Activated naive CD8-positive, alpha-beta T cell treated with anti-CD3 and anti-CD28 coated beads, Interleukin-2, amount 10 ng/mL, durations not matched to agents 7 days and 5 days (primary cell): ENCODE measurements at places on chromosomes 1 and 21. TPM values are rescaled to one million over a fixed set of nuclear protein-coding genes. Genes with fewer than 3 reads are reported as not detected.
A peak's percentile ranks its signal among the peaks of the same experiment; 100 is the strongest.

Gene FGR
- 6.0 TPM for total RNA-seq

Gene LINGO4
- not detected for total RNA-seq

Gene C1orf226
- total RNA-seq, result 0.06 TPM

Gene TAL1
- total RNA-seq, result not detected

Gene DMRTA2
- total RNA-seq, result not detected

Gene TRAPPC10
- 77.9 TPM for total RNA-seq

Gene FAM229A
- 17.6 TPM for total RNA-seq

Gene PLEKHA6
- total RNA-seq, result 0.77 TPM

Gene DPYD
- total RNA-seq, result 42.0 TPM

DNA sequence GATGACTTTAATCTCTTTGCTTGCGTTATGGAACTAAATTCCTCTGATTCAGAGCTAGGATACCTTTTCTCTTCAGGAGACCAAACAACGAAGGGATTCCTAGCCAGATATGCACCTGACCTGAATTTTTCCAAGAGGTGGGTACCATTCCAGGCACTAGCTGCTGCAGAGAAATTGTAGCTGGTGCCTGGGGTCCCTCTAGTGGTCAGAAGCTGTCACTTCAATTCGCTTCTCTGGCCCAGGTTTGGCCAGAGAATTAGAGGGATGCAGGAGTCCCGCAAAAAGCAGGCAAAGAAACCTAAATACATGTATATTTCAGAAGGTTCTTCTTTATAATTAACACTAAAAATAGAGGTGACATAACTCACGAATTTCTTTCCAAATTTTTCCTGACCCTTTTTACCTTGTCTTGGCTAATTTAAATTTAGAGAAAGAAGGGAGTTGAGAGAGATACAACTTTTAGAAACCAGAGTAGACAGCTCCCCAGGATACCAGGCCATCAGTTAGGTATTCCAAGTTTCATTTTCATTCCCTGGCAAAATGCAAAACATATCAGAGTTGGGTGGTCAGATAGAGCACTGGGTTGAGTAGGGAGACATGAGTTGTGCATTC lies 9.6 kb downstream of the ACKR1 start:
- H3K27ac ChIP-seq, result no peak overlapping the region
- no peak for DNase-seq
- H3K27me3 ChIP-seq, result peaks cover 26% of the 10 kb centered on the region
- H3K4me3 ChIP-seq, result no peak overlapping the region

DNA sequence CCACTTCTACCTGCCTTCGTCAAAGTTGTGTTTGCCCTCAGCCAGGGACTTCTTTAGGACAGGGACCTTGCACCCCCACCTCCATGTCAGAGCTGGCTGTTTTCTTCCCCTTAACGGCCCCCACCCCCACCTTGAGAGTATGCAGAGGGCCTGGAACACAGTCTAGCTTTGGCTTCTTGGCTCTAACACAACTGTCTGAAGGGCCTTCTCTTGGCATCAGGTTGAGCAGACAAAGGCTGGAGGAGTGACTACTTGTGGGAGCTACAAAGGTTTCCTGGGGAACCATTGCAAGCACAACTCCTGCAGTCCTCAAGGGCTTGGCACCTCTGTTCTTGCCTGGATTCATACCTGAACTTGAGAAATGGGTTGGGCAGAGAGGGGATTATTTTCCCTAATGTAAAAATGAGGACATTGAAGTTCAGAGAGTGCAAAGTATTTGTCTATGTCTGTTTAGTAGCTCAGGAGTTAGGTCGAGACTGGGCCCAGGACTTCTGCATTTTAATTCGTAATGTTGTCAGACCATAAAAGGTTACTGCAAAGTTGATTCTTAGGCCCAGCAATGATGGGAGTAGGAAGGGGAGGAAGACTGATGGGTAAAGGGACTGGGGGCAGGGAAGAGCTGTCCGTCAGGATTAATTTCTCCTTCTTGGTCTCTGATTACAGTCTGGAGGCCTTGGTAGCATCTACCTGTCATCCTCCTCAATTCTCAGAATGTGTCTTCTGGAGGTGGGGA lies 2.6 kb downstream of the CYP4B1 start:
- no peaks in the 10 kb centered on the region for H3K4me1 ChIP-seq
- H3K36me3 ChIP-seq, result no peaks in the 10 kb centered on the region
- no peak overlapping the region for H3K4me3 ChIP-seq
- peaks cover 5% of the 10 kb centered on the region for H3K27me3 ChIP-seq
- no peak overlapping the region for H3K27ac ChIP-seq

DNA sequence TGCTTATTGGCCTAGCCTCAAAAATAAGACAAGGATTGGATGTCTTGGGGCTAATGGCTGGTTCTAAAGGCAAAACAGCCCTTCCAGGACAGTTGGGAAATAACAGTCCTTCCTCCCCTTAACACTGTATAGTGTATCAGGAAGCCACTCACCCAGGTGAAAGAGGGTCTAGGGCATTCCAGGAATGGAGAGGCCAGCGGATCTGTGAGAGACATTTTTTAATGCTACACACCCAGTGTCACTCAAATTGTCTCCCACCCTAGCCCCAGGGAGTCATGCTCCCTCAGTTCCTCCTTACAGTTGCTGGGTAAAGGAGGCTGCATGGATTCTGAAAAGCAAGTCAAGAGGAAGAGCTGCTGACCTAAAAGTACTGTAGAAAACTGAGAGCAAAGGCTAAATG lies 24.1 kb upstream of the EXO1 start:
- H3K4me1 ChIP-seq, result no peaks in the 10 kb centered on the region
- H3K27ac ChIP-seq, result no peak overlapping the region
- DNase-seq, result no peak
- H3K27me3 ChIP-seq, result peaks cover 3% of the 10 kb centered on the region

DNA sequence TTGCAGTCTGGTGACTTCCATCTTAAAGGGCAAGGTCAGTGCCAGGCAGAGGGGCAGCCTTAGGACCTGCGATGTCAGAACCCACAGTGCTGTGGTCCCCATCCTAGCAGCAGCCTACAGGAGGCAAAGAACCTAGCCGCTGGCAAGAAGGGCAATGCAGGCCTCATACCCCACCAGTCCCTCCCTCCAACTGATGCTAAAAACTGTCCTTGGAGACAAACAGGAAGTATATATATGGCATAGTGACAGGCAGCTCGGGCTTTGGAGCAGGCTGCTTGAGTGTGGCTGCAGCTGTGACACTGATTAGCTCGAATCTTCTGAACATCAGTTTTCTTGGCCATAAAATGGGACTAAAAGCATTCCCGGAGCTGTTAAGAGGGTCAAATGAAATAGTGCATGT lies 156.0 kb upstream of the VAMP3 start:
- no peaks in the 10 kb centered on the region for H3K36me3 ChIP-seq
- H3K4me3 ChIP-seq, result no peak overlapping the region
- DNase-seq, result no peak
- no peaks in the 10 kb centered on the region for H3K27me3 ChIP-seq
- H3K4me1 ChIP-seq, result no peaks in the 10 kb centered on the region
- H3K27ac ChIP-seq, result no peak overlapping the region

DNA sequence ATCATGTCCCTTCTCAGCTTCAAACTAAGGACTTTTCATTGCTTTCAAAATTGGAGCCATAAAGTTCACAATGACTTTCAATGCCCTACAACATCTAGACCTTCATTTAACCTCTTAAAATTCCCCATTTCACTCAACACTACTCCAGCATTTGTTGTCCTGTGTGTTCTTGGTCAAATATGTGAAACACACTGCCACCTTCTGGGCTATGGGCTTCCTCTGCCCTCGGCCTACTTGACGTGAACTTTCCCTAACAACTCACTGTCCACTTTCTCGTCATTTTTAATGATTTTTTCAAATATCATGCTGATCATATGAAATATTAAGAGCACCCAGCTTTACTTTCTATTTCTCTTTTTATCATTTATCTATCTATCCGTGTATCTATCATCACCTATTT lies 2018.4 kb downstream of the NCAM2 start:
- no peaks in the 10 kb centered on the region for H3K4me1 ChIP-seq
- no peaks in the 10 kb centered on the region for H3K36me3 ChIP-seq
- no peaks in the 10 kb centered on the region for H3K27me3 ChIP-seq
- no peak overlapping the region for H3K27ac ChIP-seq
- H3K4me3 ChIP-seq, result no peak overlapping the region
- DNase-seq, result no peak

- H3K27me3 ChIP-seq, result peaks cover 2% of the 10 kb centered on the region
- no peak for DNase-seq
- no peak overlapping the region for H3K27ac ChIP-seq
Measured at GRCh38 chr1:158819461-158820443, 11.4 kb upstream of the MNDA start.

GRCh38 chr1:205629751-205630150 lies 2.1 kb downstream of the ELK4 start:
- H3K27me3 ChIP-seq, result no peaks in the 10 kb centered on the region
- H3K36me3 ChIP-seq, result peaks cover 20% of the 10 kb centered on the region
- H3K4me1 ChIP-seq, result peaks cover 46% of the 10 kb centered on the region
- H3K4me3 ChIP-seq, result peak overlapping the region; percentile 96
- no peak for DNase-seq

DNA sequence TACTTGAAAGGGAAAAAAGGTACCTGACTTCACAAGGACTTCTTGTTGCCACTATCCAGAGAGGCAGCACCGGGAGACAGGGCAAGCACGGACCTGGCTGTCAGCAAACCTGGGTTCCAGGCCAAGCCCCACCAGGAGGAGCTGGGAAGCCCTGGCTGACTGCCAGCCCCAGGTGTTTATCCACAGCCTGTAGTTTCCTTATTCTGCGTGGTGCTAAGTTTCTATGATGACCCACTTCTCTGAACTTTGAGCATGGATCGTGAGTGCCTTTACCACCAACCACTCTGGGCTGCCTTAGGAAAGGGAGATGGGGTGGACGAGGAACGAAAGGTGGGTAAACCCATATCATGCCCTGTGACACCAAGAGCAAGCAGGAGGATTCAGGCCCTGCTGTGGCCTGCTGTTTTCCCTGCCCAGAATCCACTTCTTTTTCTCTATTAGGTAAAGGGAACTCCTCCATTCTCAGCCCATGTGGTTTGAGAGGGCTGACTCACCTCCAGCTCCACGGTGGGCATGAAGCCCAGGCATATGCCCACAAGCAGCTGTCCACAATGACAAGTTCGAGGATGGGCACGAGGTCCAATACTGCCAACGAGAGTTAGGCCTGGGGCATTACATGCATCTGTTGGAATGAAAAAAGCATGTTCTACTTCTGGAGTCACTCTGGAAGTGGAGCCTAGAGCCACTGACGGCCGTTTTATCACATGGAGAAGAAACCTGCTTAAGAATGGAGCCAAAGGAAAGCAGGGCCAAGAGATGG lies 20.3 kb downstream of the TSPAN2 start:
- DNase-seq, result no peak
- H3K27ac ChIP-seq, result no peak overlapping the region
- no peaks in the 10 kb centered on the region for H3K27me3 ChIP-seq
- peaks cover 2% of the 10 kb centered on the region for H3K4me1 ChIP-seq
- H3K4me3 ChIP-seq, result no peak overlapping the region

- H3K27me3 ChIP-seq, result peaks cover 26% of the 10 kb centered on the region
- H3K27ac ChIP-seq, result no peak overlapping the region
- H3K4me3 ChIP-seq, result no peak overlapping the region
- H3K4me1 ChIP-seq, result peaks cover 3% of the 10 kb centered on the region
Measured at GRCh38 chr21:41280115-41280919, 36.3 kb upstream of the FAM3B start.

DNA sequence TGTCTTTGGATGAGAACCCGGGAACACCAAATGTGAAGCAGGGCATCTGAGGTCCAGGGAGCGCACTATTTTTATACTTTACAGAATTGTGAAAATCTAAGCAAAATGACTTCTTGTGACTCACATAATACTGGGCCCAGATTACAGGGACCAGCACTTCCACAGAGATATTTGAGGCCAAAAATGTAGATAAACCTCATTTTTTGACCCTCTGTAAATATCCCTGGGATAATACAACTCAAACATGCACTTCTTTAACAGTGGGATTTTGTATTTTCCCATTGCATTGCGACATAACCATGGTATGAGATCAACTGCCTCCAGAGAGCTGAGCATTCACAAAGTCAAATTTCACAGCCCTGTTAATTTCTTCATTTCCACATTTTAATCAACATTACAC lies 289.4 kb upstream of the ADGRL4 start:
- H3K4me1 ChIP-seq, result no peaks in the 10 kb centered on the region
- H3K27ac ChIP-seq, result no peak overlapping the region
- no peak for DNase-seq
- no peak overlapping the region for H3K4me3 ChIP-seq

- H3K27me3 ChIP-seq, result peaks cover 22% of the 10 kb centered on the region
- H3K4me1 ChIP-seq, result no peaks in the 10 kb centered on the region
- no peaks in the 10 kb centered on the region for H3K36me3 ChIP-seq
- no peak overlapping the region for H3K27ac ChIP-seq
Measured at GRCh38 chr1:207649865-207650580, 5.1 kb downstream of the CR1L start.

DNA sequence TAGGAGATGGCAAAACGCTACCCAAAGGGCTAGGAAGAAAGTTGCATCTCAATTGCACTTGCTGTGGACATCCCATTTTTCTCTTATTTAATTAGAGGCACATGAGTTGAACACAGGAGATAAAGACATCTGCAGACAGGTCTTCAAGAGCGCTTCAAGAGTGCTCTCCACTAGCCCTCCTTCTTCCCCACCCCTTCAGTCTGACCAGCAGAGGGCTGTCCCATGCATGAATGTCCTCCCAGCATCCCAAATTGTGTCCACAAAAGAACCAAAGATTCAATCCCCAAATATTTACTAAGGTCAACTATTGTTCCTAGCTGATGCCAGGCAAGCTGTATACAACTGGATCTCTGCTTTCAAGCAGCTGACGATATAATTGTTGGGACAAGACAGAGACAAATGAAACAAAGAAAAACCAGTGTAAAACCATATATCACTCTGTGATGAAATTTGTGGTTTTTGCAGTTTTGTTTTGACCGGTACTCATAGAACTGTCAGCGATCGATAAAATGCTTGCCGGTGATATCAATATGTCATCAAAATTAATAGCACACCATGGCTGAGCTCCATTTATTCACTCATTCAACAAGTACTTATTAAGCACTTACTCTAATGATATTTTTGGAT lies 174.2 kb downstream of the TNR start:
- no peak overlapping the region for H3K4me3 ChIP-seq
- peaks cover 5% of the 10 kb centered on the region for H3K4me1 ChIP-seq

DNA sequence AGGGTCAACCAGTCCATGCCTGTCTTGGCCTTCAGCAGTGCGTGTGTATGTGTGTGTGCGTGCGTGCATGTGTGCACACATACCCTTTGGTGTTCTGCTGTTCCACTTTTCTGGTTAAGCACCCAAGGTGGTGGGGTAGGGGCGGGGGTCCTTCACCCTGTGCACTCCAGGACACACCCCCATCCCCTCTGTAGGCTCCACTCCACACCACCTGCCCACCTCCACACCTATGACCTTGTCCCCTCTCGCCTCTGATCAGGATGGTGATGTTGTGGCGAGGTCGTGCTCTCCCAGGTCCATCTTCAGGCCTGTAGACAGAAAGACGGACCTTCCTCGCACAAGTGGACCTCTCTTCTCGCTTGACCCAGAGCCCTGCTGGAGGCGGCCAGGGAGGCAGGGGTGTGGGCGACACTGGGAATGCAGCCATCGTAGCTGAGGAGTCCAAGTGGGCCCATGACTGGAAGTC lies 44.6 kb downstream of the WDR4 start:
- H3K27me3 ChIP-seq, result peaks cover 5% of the 10 kb centered on the region
- H3K27ac ChIP-seq, result no peak overlapping the region
- peaks cover 31% of the 10 kb centered on the region for H3K4me1 ChIP-seq
- DNase-seq, result peak; percentile 22

- no peak overlapping the region for H3K4me3 ChIP-seq
- peaks cover 41% of the 10 kb centered on the region for H3K4me1 ChIP-seq
- peak; percentile 13 for DNase-seq
Measured at GRCh38 chr1:33300673-33301072, 20.2 kb downstream of the A3GALT2 start.
